ENCODE measurements at places on chromosomes 2 and 18.

DNA sequence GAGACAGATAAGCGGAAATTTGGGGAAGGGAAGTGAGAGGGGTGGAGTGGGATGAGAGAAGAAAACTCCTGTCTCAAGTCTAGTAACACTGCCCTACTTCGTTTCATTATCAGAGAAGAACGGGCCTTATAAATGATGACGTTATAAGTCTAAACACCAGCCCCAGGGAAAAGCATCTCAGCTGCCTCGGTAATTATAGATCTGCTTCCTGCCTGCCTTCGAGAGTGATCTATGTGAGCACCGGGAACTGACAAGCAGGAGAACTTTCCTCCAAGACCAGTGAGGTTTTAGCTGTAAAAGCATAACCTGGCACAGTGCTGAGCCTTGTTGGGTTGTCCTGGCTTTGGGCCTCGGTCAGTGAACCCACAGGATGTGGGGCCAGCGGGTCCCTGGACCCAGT is 227.9 kb upstream of the SIX2 start:
- DNase-seq: no peak

DNA sequence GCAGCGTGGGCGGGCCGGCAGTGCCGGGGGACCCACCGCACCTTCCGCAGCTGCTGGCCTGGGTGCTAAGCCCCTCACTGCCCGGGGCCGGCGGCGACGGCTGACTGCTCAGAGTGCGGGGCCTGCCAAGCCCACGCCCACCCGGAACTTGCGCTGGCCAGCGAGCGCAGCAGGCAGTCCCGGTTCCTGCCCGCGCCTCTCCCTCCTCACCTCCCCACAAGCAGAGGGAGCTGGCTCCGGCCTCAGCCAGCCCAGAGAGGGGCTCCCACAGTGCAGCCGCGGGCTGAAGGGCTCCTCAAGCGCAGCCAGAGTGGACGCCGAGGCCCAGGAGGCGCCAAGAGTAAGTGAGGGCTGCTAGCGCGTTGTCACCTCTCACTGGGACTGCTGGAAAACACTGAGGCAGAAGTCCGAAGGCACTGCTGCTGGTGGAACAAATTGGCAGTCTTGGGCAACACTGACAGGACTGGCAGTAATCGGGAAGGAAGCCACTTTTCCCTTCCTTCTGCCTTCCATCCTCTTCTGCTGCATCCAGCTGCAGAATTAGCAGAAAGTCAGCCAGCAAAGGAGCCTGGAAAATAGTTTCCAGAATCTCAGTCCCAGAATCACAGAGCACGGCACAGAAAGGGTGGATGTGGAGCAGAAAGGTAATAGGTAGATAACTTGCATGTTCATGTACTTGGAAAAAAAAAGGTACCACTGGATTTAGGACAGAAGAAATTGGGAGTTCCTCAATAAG is 179.4 kb upstream of the FN1 start:
- no peak for DNase-seq

- DNase-seq: no peak
These were observed 118.5 kb downstream of the NRP2 start for GRCh38 chr2:205800773-205801172.

GRCh38 chr2:193963472-193964119 is 1693.4 kb upstream of the SLC39A10 start:
- DNase-seq: no peak

GRCh38 chr2:111171337-111171930 is 50.7 kb downstream of the BCL2L11 start:
- no peak for DNase-seq

- DNase-seq: peak; percentile 21
These were observed 50.0 kb downstream of the RBBP8 start for GRCh38 chr18:22983175-22983574.

DNA sequence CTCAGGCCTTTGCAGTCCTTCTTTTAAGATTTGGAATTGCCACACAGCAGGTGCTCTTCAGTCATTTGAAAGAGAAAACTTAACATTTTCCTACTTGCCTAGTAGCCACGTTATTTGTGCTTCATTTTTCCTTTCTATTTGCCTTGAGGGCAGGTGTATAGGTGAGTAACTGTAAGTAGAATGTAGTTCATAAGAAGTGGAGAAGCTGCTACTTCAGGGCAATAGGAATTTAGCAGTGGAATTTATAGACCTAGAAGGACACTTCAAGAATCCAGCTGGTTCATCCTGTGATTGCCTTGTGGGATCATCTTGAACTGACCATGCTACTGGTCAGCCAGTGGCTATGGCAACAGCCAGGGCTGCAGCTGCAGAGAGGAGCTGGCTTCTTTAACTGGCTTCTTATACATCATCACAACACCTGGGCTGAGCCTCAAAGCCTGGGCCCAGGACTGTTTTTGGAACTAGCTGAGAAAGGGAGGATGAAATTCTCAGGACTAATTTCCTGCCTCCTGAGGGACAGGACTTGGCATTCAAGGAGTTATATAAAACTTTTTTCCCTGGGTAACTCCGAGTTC is 5.1 kb upstream of the LANCL1 start:
- DNase-seq: no peak

GRCh38 chr18:77096936-77097886 is 35.4 kb downstream of the MBP start:
- DNase-seq: no peak
